ENCODE measurements at places on chromosomes 12 and 14.

DNA sequence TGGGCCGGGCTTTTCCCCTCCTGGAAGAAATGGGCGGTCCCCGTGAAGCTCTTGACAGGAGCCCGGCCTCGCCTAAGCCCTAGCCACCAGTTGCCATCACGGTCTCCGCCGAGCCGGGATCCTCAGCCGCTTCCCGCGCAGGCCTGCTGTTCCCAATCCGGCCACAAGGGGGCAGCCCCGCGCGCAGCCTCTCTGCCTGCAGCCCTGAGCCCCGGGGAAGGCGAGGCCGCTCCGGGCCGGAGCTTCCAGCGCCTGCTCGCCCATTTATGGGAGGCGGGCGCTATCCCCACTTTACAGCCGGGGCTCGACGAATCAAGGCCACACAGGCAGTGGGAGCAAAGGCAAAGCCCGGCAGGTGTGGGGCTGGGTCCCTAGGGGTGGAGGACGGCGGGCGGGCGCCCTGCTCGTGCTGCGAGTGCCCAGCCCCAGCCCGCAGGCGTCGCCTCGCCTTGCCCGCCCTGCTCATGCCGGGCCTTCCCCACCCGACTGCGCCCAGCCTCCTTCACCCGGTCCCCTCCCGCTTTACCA, 61.5 kb downstream of the LGMN start:
- peak; percentile 83 for DNase-seq

DNA sequence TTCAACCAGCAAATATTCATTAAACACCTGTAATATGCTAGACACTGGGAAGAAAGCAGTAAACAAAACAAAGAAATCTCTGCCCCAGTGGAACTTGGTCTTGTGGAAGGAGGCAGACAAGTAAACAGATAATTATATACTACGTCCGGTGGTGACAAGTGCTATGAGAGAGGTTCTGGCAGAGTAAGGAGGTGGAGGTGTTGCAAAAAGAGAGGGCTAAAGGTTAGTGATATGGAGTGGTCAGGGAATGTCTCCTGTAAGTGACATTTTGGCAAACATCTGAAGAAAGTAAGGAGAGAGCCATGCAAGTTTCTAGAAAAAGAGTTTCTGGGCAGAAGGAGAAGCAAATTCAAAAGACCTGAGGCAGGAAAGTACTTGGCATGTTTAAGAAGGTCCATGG, 73.4 kb downstream of the RIC8B start:
- no peak for DNase-seq

DNA sequence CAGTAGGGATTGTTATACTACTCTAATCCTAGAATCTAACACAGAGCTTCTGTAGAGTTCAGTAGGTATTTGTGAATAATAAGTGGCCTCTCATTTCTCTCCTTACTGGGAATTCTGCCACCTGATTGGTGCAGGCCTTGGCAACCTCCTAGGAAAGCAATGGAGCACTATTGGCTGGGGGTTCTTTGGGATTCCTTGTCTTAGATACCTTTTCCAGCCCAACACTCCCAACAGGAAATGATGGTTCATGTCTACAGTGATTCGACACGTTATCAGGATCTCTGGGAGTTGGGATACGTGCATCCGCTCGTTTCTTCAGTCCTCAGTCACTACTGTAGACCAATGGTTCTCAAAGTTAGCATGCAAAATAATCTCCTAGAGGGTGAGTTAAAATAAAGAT, 67.4 kb downstream of the ELK3 start:
- no peak for DNase-seq

DNA sequence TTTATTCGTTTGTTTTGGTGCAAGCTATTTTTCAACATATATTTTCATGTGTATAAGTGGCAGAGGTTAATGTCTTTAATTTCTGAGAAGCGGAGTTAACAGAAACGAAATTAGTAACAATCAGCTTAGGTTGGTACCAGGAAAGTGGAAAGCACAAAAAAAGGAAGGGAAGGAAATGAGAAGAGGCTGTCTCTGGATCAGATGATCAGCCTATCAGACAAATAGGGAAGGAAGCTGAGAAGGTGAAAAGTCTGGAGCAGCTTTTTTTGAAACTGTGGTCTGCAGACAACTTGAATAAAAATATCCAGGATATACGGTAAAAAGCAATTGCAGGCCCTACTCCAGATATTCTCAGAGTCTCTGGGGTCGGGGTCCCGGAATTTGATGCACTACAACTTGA, 265.0 kb downstream of the SSPN start:
- no peak for DNase-seq

- no peak for DNase-seq
These were observed 569.8 kb downstream of the RPS29 start for GRCh38 chr14:49016381-49016780.

Data from right kidney (tissue), 9 donors.